ENCODE measurements at places on chromosomes 1 and 21.

DNA sequence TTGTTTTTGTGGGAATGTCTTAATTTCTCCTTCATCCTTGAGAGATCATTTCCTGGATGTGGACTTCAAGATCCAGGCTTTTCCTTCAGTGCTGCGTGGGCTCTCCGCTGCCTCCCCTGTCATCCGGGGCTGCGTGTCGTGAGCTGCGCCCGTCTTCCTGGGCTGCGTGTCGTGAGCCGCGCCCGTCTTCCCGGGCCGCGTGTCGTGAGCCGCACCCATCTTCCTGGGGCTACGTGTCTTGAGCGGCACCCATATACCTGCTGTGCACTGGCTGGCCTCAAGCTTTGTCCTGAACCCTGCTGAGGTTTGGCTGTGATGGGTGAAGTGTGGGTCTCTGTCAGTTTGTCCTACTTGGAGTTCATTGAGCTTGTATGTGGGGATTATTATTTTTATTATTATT, 55.1 kb downstream of the PCNT start:
- no peak for DNase-seq

- DNase-seq: no peak
Observed at GRCh38 chr1:182410620-182411273, 10.3 kb upstream of the TEDDM1 start.

GRCh38 chr1:3741566-3742438, 10.4 kb upstream of the CCDC27 start:
- DNase-seq: no peak

- DNase-seq: no peak
Observed at GRCh38 chr1:199590708-199591107, 436.8 kb upstream of the NR5A2 start.

- no peak for DNase-seq
Observed at GRCh38 chr1:115811140-115811828, 29.6 kb downstream of the NHLH2 start.

GRCh38 chr1:72186733-72187307, 95.5 kb downstream of the NEGR1 start:
- DNase-seq: peak; percentile 22

GRCh38 chr1:117613249-117613968, 7.6 kb downstream of the TENT5C start:
- DNase-seq: no peak

DNA sequence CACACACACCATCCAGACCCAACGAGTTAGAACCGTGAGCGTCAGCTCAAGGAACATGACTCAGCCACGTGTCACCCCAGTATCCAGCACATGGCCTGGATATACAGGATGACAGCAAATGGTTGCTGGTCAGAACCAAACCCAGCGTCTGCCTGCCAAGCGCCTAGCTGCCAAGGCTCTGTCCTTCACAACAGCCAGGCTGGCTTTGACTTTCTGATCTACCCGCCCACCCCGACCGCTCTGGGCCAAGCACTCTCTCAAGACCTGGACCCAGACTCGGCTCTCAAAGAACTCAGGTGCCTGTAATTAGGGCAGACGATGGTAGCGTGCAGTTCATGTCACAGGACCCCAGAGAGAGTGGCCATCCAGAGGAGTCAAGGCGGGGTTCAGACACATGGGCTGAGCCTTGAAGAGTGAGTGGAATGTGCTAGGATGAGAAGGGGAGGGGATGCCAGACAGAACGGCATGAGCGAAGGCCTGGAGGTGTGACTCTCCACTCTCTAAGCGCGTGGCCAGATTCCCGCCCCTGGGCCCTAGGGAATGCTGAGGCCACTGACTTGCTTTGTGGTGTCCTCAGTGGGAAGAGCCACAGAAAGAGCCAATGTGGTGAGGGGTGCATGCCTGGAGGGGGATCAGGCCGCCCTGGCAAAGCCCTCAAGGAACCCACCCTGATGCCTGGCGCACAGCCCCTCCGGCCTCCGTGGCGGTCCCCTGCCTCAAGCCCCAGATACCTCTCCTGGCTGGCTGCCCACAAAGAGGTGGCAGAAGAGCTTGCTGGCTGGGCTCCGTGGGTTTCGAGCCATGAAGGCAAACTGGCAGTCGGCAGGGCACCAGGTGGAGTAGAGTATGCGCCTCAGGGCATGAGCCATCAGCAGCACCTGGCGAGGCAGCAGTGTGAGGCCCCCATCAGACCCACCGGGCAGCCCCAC, 7.0 kb downstream of the SH2D5 start:
- DNase-seq: peak; percentile 82
